ENCODE measurements at places on chromosomes 7 and 10.

DNA sequence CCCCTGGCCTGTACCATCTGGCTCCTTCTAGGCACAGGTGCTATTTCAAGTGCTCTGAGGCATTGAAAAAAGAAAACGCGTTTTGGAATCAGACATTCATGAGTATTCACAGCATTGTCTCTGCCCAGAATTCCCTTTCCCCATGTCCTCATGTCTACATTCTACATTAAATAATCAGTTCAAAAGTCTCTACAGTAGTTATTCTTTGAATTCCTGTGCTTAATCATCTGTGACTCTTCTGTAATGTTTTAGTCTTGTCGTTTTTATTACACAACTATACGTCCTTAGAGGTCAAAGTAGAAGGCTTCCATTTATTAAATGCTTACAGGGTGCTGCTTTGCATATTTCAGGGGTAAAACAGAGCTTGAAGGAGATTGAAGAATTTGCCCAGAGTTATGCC lies 95.7 kb downstream of the BICC1 start:
- peak; percentile 76 for DNase-seq

DNA sequence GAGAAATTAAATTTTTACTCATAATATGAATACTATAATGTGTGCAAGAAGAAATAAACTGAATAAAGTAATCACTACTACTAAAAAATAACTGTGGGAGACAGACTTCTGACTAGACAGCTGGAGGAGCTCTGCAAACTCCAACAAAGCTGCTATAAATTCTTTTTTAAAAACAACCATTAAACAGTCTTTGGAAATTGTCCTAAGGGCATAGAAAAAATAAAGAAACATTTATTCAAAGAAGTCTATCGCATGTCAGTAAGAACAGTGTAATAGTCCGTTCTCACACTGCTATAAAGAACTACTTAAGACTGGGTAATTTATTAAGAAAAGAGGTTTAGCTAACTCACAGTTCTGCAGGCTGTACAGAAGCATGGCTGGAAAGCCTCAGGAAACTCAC lies 56.0 kb downstream of the ZPBP start:
- no peak for DNase-seq

DNA sequence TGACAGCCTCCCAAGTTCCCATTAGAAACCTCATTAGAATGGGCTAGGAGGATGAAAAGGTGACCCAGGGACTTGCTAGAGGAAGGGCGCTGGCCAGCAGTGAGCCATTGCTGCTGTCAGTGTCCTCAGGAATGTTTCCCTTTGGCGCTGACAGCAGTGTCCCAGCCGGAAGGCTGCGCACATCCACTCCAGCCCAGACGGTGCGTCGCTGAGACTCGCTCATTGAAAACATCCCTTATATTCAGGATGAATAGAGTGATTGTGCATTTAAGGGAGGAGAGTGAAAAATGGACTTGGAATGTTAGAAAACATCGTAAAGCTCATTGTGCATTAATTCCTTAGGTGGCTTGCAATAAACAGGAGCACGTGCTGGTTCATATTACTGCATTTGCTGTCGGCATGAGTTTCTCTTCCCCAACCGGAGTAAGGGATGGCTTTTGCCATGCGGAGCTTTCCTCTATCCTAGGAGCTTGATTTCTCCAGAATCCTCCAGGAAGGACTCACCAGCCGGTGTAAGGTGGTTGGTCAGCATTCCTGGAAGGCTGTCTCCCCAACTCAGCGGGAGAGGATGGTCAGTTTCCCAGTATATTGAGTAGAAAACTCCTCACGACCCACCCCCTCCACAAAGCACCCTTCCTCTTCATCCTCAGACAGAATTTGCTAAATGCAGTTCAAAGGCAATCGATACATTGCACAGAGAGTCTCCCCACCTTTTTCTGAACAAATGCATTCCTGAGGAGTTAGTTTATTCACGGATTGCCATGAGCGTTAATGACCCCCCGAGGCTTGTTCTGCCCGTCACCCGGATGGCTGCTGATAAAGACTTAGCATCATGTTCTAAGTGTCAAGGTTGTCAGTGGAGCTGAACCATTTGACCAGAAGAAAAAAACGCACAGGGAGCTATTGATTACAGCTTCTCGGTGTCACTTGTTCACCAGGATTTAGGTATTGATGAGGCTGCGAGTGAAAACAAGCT lies 201.8 kb downstream of the EBF3 start:
- DNase-seq = no peak

GRCh38 chr10:22342421-22342820 lies 2.9 kb upstream of the SPAG6 start:
- DNase-seq = no peak

DNA sequence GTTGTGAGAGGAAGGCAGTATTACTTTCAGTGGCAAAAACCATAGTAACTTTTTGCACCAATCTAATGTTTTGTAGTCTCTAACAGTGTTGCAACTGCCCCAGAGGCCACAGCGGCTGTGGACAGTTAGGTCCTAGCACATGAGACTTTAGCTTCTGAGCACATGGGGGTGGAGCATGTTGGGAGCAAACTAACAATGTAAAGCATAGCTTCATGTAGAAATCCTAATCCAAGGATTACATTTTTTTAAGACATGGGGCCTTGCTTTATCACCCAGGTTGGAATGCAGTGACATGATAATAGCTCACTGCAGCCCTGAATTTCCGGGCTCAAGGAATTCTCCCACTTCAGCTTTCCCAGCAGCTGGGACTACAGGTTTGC lies 49.0 kb downstream of the LAMB1 start:
- peak; percentile 69 for DNase-seq

DNA sequence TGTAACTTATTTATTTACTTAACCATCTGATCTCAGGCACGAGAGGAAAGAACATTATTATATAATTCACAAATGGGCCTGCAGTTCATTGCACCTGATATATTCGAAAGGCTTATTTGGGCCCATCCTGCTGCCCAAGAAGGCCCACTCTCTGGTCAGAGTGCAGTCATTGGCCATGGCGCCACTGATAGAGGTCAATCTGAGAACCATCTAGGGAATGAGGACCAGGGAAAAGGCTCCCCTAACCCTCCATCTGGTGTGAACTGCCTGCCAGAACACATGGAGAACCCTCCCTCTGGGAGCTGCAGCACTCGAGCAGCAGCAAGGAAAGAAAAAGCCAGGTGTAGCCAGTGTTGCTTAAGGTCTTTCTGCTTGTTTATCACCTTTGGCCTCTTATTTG lies 136.6 kb downstream of the REEP3 start:
- DNase-seq = no peak

DNA sequence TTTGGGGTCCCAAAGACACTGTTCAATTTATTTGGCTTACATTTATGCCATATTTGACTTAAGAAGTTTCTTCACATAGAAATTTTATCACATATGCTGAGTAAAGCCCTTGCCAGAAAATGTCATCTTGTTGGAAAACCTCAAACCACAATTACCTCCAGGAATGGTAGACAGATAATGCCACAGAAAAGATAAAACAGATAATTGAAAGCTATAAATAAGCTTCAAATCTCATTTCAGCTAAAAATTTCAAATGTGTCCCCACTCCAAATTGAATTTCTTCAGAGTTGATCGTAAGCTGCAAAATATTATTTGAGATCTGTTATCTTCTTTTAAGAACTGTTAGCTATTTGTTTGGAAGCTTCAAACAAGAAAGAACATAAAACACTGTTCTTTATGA lies 176.4 kb upstream of the PTN start:
- peak; percentile 37 for DNase-seq

DNA sequence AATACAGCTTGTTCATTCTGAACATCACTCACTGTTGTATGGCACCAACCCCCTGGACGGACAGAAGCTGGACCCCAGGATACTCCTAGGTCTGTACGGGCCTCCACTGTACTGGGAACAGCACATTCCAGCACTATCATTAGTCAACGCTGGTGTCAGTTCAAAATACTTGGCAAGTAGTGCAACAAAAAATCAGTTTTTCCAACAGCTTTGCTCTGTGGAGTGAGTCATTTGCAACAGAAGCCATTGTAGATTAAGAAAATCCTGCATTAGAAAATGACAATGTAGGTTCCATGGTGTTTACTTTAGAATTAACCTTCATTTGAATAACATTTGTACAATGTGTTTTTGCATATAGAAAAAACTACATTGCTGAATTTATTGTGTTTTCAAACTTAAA lies 266.6 kb downstream of the HDAC9 start:
- peak; percentile 76 for DNase-seq

DNA sequence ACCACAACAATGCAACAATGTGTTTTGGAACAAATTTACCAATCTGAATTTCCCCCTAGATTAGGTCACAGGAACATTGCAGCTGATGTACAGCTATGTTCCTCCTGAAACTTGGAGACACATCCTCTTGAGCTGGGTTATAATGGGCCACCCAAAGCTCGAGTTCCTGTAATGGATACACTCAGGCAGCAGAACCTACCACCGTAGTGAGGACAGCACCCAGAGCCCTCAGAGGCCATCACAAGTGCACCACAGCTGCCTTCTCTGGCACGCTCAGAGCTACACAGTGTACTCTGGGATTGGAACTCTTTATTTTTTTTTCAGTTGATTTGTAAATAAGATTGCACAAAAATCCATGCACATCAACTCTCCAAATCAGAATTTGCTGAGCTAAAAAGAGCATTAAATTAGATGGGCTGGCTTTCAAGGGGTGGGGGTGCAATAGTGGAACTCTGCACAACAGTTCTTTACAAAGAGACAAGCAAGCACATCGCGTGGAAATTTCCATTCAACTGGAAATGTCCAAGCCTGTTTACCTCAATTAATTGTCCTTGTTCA lies 56.7 kb downstream of the EGFR start:
- no peak for DNase-seq

- DNase-seq = no peak
Observed at GRCh38 chr10:76950354-76950753, 687.3 kb downstream of the KCNMA1 start.

GRCh38 chr10:114372179-114372578 lies 32.1 kb downstream of the AFAP1L2 start:
- no peak for DNase-seq

GRCh38 chr7:44466300-44467216 lies 23.9 kb downstream of the NUDCD3 start:
- DNase-seq = peak; percentile 74

GRCh38 chr10:124283949-124284250 lies 134.8 kb downstream of the OAT start:
- DNase-seq = no peak

- no peak for DNase-seq
Observed at GRCh38 chr7:1861799-1862458, 191.9 kb downstream of the ELFN1 start.

DNA sequence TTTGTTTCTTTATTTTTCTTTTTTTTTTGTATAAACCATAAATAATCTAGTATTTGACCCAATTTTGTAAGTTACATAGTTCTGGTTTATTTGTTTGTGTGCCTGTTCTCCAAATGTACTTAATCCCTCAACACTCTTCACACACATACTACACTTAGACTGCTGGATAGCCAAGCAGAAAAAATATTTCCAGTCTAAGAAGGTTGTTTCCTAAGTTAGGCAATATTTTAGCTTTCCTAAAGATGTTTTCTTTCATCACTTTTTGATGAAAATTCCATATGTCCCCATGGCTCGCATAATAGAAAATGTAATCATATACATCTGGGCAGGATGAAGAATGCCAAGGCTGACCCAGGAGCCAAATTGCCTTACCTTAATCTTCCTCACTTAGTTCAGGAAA lies 105.3 kb downstream of the PPP1R3A start:
- no peak for DNase-seq

- no peak for DNase-seq
Observed at GRCh38 chr7:104652434-104652833, 324.0 kb downstream of the LHFPL3 start.

DNA sequence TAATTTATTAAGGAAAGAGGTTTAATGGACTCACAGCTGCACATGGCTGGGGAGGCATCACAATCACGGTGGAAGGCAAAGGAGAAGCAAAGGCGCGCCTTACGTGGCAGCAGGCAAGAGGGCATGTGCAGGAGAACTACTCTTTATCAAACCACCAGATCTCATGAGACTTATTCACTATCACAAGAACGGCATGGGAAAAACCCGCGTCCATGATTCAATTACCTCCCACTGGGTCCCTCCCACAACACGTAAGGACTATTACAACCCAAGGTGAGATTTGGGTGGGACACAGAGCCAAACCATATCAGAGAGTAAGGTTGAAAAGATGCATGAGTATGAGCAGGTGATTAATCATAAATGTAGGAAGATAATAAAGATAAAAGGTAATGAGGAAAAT lies 3.2 kb upstream of the JCAD start:
- DNase-seq = no peak

- DNase-seq = peak; percentile 44
Observed at GRCh38 chr10:114550756-114551635, 107.1 kb downstream of the ABLIM1 start.

DNA sequence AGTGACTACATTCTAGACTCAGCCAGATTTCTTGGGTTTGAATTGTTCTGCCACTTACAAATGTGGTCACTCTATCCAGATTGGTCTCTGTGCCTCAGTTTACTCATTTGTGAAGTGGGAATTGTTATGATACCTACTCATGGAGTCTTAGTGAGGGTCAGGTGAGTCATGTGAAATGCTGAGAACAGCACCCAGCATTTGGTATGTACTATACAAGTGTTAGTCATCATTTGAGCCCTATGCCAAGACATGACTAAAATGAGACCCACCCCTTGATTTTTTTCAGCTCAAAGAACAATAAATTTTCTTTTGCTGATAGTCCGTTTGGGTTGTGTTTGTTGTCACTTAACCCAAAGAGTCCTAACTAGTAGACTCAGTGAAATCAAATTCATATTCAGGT lies 92.8 kb downstream of the CHN2 start:
- peak; percentile 16 for DNase-seq

DNA sequence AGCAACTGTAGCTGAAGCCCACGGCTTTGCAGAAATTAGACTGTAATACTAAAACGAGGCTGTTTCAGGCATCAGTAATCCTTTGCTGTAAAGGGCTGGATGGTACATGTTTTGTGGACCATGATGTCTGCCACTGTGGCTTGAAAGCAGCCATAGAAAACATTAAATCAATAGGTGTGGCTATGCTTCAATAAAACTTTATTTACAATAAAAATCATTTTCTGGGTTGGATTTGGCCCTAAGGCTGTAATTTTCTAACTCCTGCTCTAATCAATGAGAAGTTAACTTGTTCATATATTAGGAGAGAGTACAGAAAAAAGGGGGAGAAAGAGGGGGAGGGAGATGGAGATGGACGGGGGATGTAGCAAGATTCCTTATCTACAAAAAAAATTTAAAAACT lies 183.4 kb downstream of the PIP4K2A start:
- no peak for DNase-seq

Data from EH (cell line).